ENCODE measurements at places on chromosomes 7 and 10.

DNA sequence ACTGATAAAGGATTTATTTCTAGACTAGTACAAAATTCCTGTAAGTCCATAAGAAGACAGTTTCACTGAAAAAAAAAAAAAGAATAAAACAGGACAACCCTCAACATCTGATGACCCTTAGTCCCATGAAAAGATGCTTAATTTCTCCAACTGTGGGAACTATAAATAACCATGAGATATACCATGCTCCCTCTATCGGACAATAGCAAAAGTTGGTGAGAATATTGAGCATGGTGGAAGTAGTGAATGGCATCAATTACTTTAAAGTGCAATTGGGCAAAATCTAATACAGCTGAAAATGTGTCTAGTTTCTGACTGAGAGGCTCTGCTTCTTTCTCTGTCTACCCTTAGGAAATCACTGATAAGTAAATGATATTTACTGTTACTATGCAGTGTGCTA is 348.8 kb downstream of the SUGCT start:
- DNase-seq: no peak

- DNase-seq: peak; percentile 73
Observed at GRCh38 chr7:7176406-7177043, 5.8 kb upstream of the C1GALT1 start.

DNA sequence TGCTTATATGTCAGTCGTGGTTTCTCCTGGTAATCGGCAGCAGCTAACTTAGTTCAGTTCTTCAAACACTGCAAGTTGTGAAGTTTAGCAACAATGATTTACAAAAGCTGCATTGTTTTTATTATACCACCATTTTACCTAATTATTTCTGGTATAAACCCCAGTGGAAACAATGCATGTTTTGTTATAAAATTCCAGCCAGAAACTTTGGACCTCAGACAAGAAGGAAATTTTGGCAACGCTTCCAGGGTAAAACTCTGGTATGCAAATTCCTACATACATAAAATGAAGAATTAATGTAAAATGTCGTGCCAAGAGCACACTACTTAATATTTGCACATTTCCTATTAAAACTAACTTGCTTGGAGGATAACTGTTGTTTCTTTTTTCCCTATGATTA is 277.4 kb upstream of the LYZL1 start:
- DNase-seq: no peak

DNA sequence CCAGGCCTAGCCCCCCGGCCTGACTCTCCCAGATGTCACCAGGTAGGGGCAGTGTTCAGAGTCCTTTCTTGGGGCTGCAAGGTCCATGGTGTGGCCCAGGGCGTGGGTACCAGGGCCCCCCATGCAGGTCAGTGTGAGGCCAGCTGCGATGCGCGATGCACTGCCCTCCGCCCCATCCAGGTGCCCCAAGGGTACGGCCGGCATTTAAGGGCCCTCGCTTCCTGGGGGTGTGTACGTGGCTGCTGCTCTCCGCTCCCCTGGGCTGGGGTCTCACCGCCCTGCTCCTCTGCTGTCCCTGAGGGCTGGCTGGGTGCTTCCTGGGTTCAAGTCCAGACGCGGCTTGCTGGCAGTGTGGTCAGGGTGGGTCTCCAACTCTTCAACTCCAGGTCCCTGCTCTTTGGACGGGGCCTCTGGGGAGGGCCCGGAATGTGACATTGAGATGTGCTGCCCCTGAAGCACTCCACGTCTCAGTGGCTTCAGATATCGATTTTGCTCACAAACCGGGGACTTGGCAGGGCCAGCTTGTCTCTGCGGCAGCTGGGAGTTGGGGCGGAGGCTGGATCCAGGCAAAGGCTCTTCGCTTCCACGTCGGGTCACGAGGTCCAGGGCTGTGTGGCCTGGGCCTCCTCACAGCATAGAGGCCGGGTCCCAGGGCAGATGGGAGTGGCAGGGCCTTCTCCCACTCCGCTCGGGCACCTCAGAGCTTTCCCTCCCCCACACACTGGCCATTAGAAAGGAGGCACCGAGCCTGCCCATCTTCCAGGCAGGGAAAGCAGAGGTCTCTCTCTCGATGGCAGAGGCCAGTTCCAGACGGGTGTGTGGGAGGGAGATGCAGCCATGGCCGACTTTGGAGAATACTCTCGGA is 93.2 kb downstream of the UNCX start:
- no peak for DNase-seq

- DNase-seq: no peak
Observed at GRCh38 chr10:22053048-22053447, 49.5 kb upstream of the DNAJC1 start.

GRCh38 chr10:33476757-33477273 is 142.3 kb upstream of the NRP1 start:
- DNase-seq: no peak

- peak; percentile 84 for DNase-seq
Observed at GRCh38 chr10:88582806-88583583, at the start of gene RNLS. RNLS (minus strand) TSS chr10:88583318.

- no peak for DNase-seq
Observed at GRCh38 chr10:71927776-71928592, 36.2 kb upstream of the CHST3 start.

- DNase-seq: peak; percentile 43
Observed at GRCh38 chr10:88281592-88282347, 301.3 kb downstream of the RNLS start.

DNA sequence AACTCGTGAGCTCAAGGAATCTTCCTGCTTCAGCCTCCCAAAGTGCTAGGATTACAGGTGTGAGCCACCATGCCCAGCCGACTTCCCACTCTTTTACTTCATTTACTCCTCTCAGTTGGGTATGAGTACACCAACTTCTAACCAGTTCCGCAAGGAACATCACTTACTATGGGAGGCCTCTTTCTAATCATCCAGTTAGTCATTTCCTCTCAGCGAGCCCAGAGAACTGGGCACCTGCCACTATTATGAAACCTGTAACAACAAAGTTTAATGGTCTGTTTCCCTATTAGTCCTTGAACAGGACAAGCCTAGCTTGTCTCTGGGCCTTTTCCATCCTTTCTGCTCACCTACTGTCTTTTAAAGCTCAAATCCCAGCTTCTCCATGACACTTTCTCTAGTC is 88.8 kb downstream of the DNMBP start:
- no peak for DNase-seq

DNA sequence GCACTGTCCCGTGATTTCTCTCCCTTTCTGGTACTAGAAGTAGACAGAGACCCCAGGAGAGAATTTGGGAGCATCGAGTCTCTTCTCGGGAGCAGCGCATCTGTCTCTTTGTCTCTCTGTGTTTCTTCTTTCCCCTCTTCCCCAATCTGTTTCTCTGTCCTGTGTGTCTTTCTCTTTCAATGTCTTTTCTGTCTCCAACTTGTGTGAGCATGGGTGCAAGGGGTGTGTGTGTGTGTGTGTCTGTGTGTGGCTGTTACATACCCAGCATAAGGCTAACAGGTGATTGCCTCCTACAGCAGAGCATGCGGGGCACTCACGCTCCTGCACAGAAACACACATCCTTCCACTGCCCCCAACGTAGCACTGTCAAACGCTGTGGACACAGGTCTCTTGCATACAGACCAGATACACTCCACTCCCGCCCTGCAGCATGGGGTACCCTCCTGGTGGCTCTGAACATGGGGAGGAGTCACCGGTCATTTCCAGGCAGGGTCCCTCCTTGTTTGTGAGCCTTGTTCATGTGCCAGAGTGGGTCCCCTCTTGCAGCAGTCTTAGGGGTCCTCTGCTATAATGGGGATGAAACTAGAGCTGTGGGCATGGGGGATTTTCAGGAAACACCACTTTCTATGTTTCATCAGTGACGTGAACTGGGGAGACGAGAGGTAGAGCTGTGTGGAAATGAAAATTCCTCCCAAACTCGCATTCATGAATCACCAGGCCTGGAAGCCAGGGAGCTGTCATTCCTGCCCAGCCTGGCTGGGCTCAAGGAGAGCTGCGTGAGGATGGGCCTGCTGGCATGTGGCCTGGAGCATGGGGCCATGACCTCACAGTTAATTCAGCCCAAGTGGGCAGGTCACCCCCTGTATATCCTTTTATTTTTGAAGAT is 980 bp downstream of the ADAMTS14 start:
- no peak for DNase-seq

GRCh38 chr10:7436490-7437100 is 25.8 kb upstream of the SFMBT2 start:
- DNase-seq: peak; percentile 89

- no peak for DNase-seq
Observed at GRCh38 chr10:49220031-49220430, 31.8 kb upstream of the TMEM273 start.

DNA sequence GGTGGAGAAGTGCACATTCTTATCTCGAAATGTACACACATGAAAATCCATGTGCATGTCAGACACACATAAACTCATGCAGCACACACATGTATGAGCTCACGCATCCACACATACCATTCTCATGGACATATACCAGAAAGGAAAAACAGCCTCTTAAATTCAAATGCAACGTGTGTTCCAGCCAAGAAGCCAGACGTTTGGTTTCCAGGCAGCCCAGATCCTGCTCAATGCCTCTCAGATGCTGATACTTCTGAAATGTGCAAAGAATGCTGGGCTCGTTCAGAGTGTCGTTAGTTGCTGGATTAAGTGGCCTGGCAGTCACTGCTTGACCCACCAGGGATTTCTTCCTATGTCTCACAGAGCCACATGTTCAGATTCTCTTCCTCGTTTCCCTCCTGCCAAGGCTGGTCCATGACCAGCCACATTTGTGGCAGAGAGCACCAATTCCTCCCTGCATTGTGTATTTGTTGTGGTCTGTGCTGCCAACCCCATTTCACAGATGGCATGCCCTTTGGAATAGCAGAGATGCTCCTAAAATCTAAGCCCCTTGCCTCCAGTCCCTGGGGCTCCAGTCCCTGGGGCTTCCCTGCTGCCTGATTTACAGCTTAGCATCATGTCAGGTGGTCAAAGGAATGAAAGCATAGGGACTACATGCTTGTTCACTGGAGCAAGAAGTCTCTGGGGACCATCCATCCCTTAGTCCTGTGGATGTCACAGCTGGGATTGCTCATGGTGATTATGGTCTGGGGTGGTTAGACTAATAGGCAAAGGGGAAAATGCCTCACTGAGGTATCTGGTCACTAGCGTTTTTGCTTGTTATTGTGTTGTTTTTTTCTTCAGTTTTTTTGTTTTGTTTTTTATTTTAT is 426.6 kb downstream of the PLXNA4 start:
- no peak for DNase-seq

DNA sequence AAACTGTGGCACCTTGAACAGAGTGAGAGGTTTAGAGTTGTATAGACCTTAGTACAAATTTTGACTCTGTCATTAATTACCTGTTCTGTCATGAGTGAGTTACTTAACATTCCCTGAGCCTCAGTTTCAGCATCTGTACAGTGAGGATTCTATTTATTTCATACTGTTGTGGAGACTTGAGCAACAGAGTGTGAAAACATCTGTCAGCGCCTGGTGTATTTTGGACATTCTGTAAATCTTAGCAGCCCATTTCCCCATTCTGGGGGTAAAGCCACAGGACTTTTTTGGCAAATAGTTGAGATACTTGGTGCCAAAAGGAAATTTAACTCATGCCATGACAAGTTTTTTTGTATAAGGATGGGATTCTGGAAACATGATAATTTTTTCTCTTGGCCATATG is 94.8 kb downstream of the AUTS2 start:
- DNase-seq: no peak

GRCh38 chr10:16795410-16796073 is 21.7 kb downstream of the RSU1 start:
- no peak for DNase-seq

- no peak for DNase-seq
Observed at GRCh38 chr7:41298409-41298808, 404.5 kb downstream of the INHBA start.

- DNase-seq: no peak
Observed at GRCh38 chr7:50508471-50508943, 56.7 kb downstream of the DDC start.

DNA sequence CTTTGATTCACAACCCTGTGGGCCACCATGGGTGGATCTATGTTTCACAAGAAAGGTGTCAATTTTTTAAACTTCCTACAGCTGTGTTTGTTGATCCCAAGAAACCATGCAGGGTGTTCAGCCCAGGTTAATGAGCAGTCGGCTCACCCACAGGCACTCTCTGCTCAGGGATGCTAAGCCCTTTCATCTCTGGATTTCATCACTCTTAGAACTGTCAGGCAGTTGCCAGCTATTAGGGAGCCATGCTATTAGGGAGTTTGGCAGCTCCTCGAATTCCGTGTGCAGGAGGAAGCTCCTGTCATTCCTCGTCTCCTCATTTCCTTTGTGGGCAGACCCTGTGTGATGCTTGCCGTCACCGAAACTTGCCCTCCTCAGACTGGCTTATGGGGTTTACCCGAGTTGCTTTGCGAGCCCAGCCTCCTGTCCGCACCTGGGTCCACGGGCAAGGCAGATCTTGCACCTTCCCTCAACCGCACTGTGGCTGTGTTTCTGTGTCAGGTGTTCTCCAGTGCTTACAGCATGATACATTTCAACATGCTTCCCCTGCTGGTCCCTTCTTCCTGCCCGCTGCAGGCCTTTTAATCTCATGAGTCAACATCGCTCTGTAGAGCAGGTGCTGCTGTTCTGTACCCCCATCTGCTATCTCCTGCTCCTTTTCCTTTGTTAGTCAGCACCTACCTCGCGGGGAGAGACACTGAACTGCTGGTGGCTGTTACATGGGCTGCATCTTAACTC is 509.8 kb downstream of the SUGCT start:
- DNase-seq: no peak

- DNase-seq: no peak
Observed at GRCh38 chr7:145313551-145313950, 477.7 kb upstream of the TPK1 start.

- no peak for DNase-seq
Observed at GRCh38 chr7:2103071-2103898, 129.5 kb downstream of the MAD1L1 start.

DNA sequence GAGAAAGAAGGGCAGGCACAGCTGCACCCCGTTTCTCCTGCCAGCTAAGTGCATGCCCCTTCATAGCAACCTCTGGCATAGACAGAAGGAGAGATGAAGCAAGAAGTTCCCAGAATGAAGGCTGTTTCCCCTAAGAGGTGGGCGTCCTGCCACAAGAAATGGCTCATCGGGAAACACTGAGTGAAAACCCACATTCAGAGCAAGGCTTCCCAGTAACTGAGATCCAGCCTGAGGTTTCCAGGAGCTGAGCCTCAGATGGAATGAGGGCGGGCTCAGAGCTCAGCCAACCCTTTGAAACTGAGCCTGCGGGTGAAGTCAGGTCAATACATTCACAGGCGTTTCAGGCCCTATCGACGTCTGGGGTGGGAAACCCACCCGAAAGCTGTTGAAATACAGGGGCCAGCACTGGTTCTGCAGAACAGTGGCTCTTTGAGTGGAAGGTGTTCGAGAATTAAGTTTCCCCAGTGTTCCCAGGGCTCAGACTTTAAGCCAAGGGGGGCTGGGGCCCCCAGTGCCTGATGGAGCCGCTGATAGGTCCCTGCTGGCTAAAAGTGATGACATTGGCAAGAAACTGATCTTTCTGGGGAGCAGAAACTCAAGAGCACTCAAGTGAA is 510.2 kb downstream of the RPS24 start:
- DNase-seq: peak; percentile 32

DNA sequence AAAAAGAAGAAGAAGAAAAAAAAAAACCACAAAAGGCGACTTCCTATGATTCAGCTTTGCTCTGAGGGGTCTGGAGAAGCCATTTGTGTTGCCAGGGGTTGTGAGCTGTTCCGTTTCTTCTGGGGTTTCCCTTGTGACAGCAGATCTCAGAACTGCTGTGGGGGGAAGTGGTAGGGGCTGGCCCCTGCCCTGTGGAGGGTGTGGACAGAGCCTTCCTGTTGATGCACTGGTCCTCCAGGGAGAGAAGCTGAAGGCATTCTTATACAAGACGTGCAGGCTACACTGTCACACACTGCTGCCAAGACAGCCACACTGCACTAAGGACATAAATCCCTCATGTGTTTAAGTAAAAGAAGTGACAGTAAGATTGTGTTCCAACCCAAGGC is 17.3 kb upstream of the CSGALNACT2 start:
- peak; percentile 94 for DNase-seq

Measured in suppressor macrophage (primary cell).